NCI-H1436 (cell line): ENCODE measurements at places on chromosomes 6 and 20.

DNA sequence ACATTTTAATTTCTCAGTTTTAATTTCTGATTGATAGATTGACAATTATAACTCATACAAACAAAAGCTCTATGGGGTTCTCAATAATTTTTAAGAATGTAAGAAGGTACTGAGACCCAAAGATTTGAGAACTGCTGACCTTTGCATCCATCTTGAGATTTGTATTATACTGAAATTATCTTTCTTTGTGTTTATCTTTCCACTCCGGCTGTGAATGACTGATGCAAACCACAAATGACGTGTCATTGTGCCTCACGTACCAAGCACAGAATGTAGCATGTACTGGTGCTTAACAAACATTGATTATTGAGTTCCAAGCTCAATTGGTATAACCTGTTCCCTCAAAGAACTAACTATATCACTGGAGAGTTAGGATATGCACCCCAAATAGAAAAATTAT lies 152.1 kb upstream of the SMLR1 start:
- no peak for DNase-seq

GRCh38 chr6:94733066-94733465 lies 844.3 kb upstream of the MANEA start:
- no peak for DNase-seq

DNA sequence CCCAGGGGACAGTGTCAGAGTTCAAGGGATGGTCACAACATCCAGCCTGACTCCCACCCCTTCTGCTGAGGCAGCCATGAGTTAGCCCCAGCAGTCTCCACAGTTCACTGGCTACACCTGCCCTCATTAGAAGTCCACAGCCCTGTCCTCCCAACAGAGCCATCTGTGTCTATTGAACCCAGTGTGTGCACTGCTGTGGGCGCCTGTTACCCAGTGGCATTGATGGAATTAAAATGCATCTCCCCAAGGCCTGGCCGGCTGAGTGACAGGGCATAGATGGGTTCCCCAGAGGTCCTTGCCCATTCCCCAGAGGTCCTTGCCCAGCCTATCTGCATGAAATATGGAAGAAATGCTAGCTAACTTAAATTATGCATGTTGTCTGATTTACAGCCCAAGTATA lies 73.3 kb downstream of the PCSK2 start:
- no peak for DNase-seq

DNA sequence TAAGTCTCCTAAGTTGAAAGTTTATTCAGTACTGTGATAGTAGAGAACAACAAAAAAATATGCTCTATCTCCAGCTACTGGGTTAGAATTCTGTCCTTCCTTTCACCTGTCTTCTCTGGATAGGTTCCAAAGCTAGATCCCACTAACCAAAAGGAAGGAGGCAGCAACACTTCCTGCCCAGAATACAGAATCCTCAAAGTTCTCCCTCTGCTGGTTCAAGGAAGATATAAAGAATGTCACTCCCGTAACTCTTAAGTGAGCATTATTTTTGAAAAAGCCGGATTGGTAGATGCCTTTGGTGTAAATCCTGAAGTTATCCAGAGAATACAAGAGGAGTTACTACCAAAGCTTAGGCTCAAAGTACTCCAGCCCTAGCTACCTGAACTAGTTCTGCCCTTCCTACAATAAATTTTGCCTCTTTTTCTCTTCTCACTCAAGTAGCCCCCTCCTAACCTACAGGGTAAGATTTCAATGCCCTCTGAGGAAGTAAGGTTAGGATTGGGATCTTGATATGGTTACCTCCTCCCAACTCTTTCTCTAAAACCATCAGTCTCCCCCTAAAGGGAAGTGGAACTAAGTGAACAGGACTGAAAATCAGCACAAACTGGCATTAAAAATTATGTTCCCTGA lies 26.0 kb upstream of the CRIP3 start:
- peak; percentile 24 for DNase-seq

GRCh38 chr6:77972334-77972733 lies 319.5 kb downstream of the MEI4 start:
- DNase-seq: no peak

GRCh38 chr6:104768906-104769305 lies 90.8 kb downstream of the HACE1 start:
- DNase-seq: no peak

DNA sequence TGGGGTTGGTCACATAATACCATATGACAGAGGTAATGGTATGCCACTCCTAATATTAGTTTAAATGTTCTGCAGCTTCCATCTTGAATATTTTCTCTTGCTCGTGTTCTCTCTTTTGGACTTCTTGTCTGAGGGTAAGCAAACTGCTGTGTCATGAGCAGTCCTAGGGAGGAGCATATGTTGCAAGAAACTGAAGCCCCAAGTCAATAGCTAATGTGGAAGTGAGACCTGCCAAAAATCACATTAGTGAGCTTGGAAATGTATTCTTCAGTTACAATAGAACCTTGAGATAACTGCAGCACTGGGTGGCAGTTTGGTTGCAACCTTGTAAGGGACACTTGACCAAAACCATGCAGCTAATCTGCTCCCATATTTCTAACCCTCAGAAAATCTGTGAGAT lies 178.2 kb upstream of the IMPG1 start:
- no peak for DNase-seq

DNA sequence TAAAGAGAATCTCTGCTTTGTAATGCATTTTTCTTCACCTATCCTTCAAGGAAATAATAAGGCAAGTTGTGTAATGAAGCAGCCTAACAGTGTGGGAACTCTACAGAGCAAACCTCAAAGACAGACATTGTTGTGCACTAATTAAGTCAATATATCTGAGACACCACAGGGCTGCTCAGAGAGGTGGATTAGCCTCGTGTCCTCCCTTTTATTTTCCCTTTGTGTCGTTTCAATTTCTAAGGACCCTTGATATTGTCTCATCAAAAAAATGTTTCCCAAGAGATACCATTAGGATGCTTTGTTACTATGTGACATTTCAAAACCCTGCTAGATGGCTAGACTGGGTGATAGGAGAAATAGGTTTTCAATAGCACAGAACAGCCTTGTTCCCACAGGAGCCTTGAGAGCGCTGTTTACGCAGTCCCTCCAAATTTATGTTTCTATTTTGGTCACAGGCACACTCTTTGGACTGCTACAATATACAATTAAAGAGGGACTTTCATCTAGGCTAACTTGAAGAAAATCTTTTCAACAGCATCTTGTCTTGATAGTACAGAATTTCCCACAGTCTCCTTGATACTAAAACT lies 23.1 kb downstream of the UBE3D start:
- DNase-seq: peak; percentile 1

- DNase-seq: no peak
These were observed 96.8 kb upstream of the SOX4 start for GRCh38 chr6:21496706-21497105.

GRCh38 chr20:11890331-11891076 lies 27.2 kb upstream of the BTBD3 start:
- peak; percentile 94 for DNase-seq

DNA sequence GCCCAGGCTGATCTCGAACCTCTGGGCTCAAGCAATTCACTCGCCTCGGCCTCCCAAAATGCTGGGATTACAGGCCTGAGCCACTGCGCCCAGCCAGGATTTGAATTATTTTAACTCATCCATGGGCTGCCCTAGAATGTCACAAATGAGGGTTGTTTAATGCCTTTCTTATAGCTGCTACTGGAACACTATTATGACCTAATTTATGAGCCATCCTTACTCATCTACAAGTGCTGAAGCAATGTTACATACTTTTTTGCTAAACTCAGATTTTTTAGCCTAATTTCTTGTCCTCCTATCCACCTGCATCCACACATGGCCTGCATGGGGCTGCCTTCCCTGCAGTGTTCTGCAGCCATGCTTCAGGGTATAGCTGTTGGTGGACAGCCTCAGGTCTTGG lies 59.9 kb downstream of the RTN4IP1 start:
- no peak for DNase-seq

- DNase-seq: no peak
These were observed 81.8 kb downstream of the KIF16B start for GRCh38 chr20:16491294-16491905.

GRCh38 chr20:58651559-58651945 lies 469 bp downstream of the STX16 start:
- DNase-seq: no peak

DNA sequence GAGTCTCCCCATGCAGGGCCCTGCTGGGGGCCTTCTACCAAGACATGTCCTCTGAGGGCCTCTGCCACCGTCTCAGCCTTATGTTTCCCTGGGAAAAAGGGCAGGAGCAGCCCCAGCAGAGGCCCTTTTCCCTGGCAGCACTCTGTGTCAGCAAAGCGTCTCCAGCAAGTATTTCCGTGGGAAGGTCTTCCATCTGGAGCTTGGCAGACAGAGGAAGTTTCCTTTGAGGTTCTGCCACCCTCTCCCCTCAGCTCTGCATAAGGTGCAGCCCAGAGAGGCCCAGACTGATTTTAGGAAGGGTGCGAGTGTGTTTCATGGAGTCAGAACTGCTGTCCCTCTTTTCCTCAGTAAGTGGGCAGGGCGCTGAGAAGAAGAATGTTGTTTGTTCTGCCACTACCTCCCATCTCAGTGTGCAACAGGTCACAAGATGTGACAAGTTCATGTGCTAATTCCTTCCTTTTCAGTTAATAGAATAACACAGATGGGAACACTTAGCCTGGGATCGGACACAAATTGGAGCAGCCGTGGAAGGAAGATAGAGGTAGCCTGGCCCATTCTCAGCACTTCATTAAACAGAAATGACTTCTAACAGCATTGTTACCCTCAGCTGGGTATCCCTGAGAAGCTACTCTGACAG lies 784.4 kb downstream of the MAFB start:
- no peak for DNase-seq

DNA sequence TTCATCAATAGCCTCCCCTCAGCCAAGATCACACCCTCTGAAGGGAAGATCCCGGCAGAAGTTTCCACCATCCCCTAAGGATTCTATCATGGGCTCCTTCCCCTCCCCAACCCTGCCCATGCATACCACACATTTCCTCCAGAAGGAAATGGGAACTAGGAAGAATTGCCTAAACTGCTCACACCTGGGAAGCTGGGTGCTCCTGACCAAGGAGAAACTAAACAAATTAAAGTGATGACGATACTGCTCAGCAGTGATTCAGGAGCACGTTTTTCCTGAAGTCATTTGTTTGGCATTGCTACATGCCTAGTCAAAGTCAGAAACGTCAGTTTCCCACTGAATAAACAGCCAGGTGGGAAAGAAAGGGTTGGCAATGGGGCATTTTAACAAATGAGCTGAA lies 136.1 kb upstream of the CDYL start:
- no peak for DNase-seq

- DNase-seq: no peak
These were observed 360.2 kb downstream of the PREX1 start for GRCh38 chr20:48467622-48468021.

- DNase-seq: no peak
These were observed 37.9 kb upstream of the SLC23A2 start for GRCh38 chr20:5039255-5039657.

- no peak for DNase-seq
These were observed 272.1 kb downstream of the LRFN2 start for GRCh38 chr6:40315060-40315459.

DNA sequence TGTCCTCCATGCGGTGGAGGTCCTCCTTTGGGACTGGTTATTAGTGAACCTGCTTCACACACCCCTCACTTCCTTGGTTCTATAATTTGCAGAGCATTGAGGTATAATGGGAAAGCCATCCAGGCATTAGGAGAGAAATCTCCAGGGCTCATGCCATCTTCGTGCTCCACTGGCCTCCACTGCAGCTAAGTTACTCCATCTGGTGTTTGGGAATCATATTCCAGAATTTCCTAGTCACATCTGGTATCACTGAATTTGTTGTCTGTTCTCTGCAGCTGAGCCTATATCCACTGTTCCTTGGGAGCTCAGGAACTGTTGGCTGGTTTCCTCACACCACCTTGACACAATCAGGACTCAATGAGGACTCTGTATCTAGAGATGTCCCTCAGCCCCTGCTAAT lies 173.0 kb upstream of the TSHZ2 start:
- no peak for DNase-seq

DNA sequence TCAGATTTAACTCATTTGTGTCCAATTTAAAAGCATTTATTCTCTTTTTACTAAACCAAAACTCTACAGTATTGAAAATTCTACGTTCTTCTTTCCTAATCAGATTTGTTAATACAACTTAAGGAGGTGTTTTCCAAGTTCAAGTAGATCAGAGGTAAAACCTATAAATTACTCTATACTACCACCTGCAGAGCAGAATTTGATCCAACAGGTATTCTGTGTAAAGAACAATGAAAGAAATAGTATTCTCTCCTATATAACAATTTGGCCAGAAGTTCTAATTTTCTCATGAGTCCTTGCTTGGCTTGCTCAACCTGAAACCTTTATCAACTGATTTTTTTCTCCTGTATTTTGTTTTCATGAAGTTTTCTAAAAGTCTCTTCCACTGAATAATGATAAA lies 28.5 kb upstream of the DST start:
- DNase-seq: no peak

DNA sequence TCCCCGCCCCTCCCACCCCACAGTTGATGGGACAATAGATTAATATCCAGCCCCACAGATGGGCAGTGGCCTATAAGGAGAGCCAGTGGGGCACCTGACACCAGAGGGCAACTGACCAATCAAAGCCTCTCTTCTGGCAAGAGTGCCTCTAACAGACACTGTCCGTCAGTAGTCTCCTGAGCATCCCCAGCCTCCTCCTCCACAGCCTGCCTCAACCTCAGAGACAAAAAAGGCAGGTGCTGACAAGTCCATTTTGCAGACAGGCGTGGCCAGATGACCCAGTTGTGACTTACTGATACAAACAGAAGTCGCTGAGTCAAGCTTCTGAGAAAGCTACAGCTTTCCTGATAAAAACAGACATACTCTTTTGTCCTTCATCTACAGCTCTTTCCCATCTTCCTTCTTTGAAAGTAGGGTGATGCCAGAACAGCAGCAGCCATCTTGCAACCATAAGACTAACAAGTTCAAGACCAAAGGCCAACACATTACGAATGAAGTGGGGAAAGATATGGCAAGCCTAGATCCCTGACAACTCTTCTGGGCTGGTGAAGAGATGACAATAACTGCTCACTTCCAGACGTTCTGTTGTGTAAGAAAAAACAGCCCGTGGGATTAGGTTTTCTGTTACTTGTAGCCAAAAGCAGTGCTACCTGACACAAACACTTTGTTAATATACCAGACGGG lies 12.3 kb downstream of the PPIL1 start:
- no peak for DNase-seq

DNA sequence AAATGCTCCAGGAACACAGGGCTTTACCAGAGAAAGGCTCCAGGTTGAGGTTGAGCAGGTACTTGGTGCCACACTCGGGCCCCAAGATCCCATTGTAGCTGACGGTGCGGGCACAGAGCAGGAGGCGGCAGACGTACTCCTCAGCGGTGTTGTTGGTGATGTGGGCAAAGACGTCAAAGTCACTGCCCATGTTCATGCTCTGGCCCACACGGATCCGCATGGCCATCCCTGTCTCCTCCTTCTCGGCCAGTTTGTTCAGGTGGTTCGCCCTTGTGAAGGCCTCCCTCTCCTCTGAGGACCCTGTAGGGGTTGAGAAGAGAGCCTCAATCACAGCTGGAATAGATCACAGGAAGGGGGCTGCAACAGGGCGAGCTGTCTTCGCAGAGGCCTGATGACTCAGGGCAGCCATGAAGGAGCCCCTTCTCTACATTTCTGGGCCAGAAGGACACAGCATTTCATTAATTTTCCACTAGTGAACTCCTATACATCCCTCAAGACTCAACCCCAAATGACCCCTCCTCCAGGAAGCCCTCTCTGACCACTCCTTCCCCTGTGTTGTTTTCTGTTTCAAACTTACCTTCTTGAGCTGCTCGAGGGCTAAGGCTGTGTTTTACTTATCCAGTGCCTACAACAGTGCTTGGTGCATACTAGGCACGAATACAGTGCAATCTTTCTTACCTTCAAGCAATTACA lies 26.8 kb downstream of the TGM2 start:
- no peak for DNase-seq
